ENCODE measurements at places on chromosomes 2 and 18.

- H3K4me1 ChIP-seq = peaks cover 32% of the 10 kb centered on the region
- H3K27ac ChIP-seq = no peak overlapping the region
- no peaks in the 10 kb centered on the region for H3K27me3 ChIP-seq
- H3K36me3 ChIP-seq = no peaks in the 10 kb centered on the region
- no peak overlapping the region for H3K4me3 ChIP-seq
- DNase-seq = no peak
Measured at GRCh38 chr18:46422552-46423055, 234.4 kb downstream of the LOXHD1 start.

- no peak overlapping the region for H3K27ac ChIP-seq
- no peaks in the 10 kb centered on the region for H3K27me3 ChIP-seq
- no peaks in the 10 kb centered on the region for H3K4me1 ChIP-seq
- H3K4me3 ChIP-seq = no peak overlapping the region
- DNase-seq = no peak
- H3K36me3 ChIP-seq = no peaks in the 10 kb centered on the region
Measured at GRCh38 chr2:133377021-133377481, 191.2 kb downstream of the NCKAP5 start.

DNA sequence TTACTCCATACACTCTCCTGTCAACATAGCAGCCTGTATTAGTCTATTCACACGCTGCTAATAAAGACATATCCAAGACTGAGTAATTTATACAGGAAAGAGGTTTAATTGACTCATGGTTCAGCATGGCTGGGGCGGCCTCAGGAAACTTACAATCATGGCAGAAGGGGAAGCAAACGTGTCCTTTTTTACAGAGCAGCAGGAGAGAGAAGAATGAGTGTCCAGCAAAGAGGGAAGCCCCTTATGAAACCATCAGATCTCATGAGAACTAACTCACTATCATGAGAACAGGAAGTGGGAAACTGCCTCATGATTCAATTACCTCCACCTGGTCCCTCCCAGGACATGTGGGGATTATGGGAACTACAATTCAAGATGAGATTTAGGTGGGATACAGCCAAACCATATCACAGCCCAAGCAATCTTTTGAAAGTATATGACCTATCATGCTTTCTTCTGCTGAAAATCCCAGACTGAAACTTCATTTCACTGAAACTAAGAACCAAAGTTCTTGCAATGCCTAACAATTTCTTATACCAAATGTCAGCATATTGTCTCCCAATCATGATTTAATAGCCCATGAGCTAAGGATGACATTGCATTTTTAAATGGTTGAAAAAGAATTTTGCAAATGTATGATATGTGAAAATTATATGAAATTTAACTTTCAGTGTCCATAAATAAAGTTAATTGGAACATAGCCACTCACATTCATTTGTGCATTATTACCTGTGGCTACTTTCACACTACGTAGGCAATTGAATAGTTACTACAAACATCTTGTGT is 686.8 kb upstream of the ZEB2 start:
- no peak overlapping the region for H3K4me3 ChIP-seq
- no peaks in the 10 kb centered on the region for H3K36me3 ChIP-seq
- H3K27me3 ChIP-seq = no peaks in the 10 kb centered on the region
- H3K4me1 ChIP-seq = no peaks in the 10 kb centered on the region
- no peak overlapping the region for H3K27ac ChIP-seq

DNA sequence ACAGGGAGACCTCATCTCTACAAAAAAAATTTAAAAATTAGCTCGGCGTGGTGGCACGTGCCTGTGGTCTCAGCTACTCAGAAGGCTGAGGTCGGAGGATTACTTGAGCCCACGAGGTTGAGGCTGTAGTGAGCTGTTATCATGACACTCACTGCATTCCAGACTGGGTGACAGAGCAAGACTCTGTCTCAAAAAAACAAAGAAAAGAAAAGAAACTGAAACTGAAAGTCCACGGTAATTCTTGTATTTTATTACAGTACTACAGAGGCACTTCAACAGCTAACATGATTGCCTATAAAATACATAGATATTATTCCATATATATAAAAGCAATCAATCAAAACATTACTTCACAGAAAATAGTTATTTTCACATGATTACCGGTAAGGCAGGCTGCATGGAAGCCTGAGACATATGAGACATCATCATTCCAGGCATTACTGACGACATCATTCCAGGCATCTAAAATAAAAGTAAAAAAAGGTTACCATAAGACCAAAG is 23.1 kb downstream of the PRPF40A start:
- no peak overlapping the region for H3K27ac ChIP-seq
- H3K36me3 ChIP-seq = no peaks in the 10 kb centered on the region
- no peaks in the 10 kb centered on the region for H3K4me1 ChIP-seq
- H3K27me3 ChIP-seq = no peaks in the 10 kb centered on the region

DNA sequence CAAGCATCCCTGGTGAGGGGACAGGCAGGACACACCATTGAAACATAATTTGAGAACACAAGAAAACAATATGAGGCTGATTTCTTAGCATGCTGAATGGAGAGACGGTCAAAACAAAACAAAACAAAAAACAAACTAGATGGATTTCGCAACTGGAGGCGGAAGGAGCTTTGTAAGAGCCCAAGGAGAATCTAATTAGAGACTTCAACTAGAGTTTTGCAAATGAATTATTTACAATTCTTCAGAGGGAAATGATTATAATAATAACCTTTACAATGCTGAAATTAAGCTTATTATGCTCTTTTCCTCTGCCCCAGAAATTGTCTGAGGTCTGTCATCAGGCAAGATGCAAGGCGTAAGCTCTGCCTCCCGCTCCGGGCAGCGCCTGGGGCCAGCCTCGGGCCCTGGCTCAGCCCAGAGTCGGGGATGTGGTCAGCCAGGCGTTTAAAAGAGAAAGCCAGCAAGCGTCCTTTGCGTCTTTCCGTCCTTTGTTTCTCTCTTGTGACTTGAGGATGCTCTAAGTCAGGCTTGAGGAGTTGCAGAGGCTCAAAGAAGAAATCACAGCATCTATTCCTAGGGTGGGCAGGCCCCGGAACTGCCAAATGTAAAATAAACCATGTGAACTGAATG is 139.6 kb downstream of the TWIST2 start:
- H3K27me3 ChIP-seq = no peaks in the 10 kb centered on the region
- H3K4me1 ChIP-seq = no peaks in the 10 kb centered on the region
- H3K27ac ChIP-seq = no peak overlapping the region
- H3K4me3 ChIP-seq = no peak overlapping the region
- DNase-seq = no peak

DNA sequence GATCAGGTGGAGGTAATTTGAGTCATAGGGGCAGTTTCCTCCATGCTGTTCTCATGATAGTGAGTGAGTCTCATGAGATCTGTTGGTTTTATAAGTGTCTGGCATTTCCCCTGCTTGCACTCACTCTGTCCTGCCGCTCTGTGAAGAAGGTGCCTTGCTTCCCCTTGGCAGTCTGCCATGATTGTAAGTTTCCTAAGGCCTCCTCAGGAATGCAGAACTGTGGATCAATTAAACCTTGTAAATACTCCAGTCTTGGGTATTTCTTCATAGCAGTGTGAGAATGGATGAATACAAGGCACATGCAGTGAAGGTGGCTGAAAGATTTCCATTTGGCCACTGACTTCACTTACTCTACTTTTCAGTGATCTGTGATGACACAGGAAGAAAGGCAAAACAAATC is 133.7 kb downstream of the SH3BP4 start:
- H3K27ac ChIP-seq = no peak overlapping the region
- H3K4me3 ChIP-seq = no peak overlapping the region
- H3K4me1 ChIP-seq = no peaks in the 10 kb centered on the region
- no peaks in the 10 kb centered on the region for H3K36me3 ChIP-seq
- DNase-seq = no peak

DNA sequence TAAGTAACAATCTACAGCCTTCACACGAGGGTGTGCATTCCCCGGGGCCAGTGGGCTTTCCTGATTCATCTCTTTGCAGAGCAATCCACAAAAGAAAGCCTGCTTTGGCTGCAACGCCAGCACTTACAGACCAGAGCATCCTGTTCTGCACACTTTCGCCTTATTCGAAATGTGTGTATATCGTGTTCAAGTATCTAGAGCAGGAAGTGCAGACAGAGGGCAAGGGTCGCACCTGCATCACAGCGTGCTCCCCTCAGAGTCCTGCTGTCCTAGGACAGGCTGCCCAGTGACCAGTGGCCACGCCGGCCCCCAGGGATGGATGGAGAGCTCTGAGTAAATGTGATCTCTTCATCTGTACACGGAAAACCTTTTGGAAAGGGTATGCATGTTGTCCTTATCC is 264.3 kb downstream of the ZNF516 start:
- no peaks in the 10 kb centered on the region for H3K27me3 ChIP-seq
- no peak overlapping the region for H3K27ac ChIP-seq
- no peak overlapping the region for H3K4me3 ChIP-seq

DNA sequence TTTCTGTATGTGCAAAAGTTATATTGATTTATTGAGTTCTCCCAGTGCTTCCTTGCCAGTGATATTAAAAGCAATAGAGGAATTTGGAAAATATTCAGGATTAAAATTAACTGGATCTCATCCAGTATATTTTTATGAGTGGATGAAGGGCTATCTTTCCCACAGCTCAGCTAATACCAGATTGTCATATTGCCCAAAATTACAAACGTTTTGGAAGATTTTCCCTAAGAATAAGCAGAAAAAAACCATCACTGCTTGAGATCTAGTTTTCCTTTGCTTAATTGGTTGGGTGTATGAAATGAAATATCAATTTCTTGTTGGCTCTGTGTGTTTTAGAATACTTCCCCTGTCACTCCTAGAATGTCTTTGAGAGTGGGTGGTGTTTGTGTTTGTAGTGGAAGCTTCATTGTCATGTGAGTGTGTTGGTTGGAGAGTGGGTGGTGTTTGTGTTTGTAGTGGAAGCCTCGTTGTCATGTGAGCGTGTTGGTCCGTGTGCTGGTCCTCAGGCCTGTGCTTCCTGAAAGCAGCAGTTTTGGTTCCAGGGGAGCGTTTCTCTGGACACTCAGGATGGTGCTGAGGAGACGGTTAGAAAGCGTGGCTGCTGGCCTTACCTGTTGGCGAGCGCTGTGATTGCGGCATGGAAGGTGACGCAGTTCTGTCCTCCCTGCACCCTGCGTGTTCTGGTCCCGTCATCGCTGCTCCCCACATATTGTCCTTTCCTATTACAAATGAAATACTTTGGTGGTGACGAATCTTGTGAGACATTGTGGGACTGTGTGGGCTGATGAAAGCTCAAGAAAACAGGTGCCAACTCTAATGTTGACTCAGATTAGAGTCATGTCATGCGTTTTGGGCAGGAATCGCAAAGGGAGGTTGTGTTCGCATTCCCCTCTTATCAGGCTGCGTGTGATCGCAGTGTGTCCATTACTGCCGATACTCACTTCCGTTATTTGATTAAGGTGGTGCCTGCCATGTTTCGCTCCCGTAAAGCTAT is 12.4 kb downstream of the ASB1 start:
- peaks cover 14% of the 10 kb centered on the region for H3K36me3 ChIP-seq
- DNase-seq = no peak
- no peak overlapping the region for H3K4me3 ChIP-seq
- no peaks in the 10 kb centered on the region for H3K4me1 ChIP-seq
- H3K27me3 ChIP-seq = no peaks in the 10 kb centered on the region

DNA sequence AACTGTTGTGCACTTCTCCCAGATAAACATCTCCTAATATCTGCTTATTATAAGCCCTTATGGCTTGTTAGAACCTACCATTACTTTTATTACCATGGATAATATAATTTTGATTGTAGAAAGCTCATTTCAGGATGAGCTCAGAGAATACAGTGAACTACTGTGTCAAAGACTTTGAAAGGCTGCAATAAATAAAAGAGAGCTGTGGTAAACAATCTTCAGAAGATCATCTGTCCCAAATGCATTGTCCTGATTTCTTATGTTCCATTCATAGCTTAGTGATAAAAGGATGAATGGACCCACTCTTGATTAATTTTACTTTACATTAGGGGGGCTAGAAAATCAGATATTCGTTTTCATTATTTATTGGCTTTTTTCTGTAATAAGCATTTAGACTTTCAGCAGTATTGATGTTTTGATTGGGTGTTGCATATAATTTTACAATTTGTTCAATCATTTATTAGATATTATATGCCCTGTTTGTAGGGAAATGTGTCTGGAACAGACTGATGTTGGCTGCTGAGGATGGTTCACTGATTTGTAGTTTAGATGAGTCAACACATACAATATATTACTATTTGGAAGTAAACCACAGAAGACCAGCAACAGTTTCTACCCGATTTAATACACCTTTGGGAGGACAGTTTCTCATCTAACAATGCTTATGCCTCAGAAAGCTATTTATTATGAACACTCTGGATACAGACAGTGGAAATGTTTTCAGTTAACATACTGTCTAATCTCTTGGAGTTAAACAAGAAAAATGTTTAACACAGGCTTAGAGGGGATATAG is 147.2 kb downstream of the TMEFF2 start:
- H3K27ac ChIP-seq = no peak overlapping the region
- H3K36me3 ChIP-seq = no peaks in the 10 kb centered on the region
- no peaks in the 10 kb centered on the region for H3K27me3 ChIP-seq
- H3K4me1 ChIP-seq = no peaks in the 10 kb centered on the region

- peak within 1 kb of the TSS; percentile 63 for H3K27ac ChIP-seq
- H3K36me3 ChIP-seq = no peaks in the 10 kb centered on the region
- H3K4me3 ChIP-seq = peak within 1 kb of the TSS; percentile 51
- no peak for DNase-seq
- no peaks in the 10 kb centered on the region for H3K27me3 ChIP-seq
- H3K4me1 ChIP-seq = peaks cover 16% of the 10 kb centered on the region
Measured at GRCh38 chr2:201182650-201183364, at the start of gene CASP10. Gene CASP10 (plus strand): TSS chr2:201183141. CDS start chr2:201185778, 2,637 bp downstream.

DNA sequence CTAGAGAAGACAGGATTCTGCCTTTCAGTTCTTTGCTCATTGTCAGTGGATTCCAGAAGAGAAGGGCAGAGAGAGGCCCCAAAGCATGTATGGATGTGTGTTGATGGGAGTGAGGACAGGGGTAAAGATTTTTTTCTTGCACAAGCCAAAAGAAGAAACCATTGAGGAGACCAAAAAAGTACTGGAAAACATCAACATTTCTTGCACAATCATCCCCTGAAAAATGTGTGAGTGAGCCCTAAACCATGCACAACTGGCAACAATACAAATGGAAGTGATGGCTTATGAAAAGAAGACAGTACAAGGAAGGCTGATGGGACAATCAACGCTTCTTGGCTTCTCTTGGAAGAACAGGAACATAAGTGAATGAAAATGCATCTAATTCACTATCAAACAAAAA is 5.6 kb upstream of the SMAD7 start:
- H3K36me3 ChIP-seq = no peaks in the 10 kb centered on the region
- H3K4me3 ChIP-seq = no peak overlapping the region
- DNase-seq = no peak
- H3K27ac ChIP-seq = peak overlapping the region; percentile 36
- H3K4me1 ChIP-seq = peaks cover 21% of the 10 kb centered on the region

DNA sequence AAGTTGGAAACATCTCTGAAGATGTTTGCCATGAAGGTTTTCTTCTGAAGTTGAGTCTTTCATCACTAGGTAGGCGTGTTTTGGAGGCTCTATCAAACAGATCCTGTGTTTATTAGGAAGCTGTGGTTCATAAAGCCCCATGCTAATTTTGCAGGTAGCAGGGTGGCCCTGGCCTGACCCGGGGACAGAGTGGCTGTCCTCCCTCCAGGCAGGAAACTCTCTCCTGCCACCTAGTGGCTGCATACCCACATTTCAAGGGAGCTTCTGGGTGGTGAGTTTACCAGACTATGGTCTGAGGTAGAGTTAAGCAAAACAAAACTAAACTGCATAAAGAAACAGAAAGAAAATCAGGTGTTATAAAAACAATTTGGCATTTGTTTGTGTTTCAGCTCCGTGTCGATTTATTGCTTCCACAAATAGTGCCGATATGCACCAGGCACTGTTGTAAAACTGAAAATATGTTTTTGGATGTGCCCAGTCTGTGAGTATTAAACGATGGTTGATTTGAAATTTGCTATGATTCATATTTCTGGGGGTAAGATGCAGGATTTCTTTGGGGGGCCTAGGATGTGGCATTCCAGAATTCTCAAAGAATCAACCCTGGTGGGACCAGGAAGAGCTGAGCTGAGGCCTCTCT is 26.0 kb upstream of the IL37 start:
- no peaks in the 10 kb centered on the region for H3K4me1 ChIP-seq
- H3K27ac ChIP-seq = no peak overlapping the region
- no peaks in the 10 kb centered on the region for H3K36me3 ChIP-seq
- DNase-seq = peak; percentile 11
- no peak overlapping the region for H3K4me3 ChIP-seq
